ENCODE measurements at places on chromosomes 5 and 9.

DNA sequence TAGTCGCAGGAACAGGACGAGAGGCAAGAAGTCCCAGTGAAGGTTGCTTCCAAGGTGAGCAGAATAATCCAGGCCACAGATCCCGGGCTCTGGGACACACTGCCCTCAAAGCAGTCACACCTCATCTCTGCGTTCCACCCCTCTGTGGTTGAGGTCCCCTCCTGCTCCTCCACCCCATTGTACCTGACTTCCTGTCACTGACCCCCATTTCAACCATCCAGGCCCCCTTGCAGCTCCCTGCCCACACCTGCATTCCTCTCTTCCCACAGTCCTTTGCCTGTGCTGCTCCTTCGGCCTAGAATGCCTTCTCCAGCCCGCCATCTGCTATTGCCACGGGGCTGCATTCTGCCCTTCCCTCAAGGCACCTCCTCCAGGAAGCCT lies 73.5 kb downstream of the PAX5 start:
- DNase-seq: no peak

- no peak for DNase-seq
Measured at GRCh38 chr5:116377276-116378006, 197.2 kb downstream of the SEMA6A start.

GRCh38 chr5:154394307-154394706 lies 51.5 kb upstream of the SAP30L start:
- peak; percentile 32 for DNase-seq

DNA sequence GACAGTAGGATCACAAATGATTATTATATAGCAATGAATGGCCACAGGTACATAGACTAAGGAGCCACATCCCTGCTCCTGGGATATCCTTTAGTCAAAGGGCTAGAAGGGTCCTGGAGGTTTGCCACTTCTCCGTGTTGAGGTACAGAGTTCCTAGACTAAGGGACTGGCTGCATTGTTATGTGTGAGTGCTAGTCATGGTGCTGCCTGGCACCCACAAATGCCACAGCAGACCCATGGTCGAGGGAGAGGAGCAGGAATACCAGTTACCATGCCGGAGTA lies 47.4 kb downstream of the EXOSC2 start:
- no peak for DNase-seq

DNA sequence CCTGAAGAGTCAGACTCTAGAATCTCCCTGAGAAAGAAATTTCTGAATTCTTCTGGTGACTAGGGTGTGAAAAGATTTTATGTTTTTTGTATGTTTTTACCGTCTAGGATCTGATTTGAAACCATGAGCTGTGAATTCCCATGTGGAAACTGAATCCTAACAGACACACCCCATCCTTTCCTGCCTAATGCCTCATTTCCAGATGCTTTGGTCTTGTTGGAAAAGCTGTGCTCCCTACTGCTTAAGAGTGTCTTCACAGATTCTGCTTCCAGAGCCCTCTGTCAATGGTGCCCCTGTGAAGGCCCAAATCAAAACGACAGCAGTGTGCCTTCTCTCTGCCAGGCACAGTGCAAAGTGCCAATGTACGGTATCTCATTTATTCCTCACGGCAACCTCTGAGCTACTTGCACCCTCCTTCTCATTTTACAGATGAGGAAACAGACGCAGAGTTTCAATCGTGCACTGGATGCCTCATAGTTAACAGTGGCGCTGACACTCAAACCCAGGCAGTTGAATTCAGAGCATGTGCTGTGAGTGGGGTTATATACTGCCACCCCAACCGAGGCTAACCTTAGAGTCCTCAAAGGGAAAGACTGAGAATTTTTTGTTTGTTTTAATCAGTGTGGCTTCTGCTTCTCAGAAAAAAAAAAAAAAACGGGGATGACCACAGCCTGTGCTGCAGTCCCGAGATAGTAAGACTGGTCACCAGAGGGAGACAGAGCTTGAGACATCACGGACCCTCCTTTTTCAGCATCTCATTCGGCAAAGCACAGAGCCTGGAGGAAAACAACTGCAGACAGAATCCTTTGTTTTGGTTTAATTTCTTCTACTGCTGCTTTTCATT lies 188.4 kb downstream of the SNCAIP start:
- peak; percentile 39 for DNase-seq

DNA sequence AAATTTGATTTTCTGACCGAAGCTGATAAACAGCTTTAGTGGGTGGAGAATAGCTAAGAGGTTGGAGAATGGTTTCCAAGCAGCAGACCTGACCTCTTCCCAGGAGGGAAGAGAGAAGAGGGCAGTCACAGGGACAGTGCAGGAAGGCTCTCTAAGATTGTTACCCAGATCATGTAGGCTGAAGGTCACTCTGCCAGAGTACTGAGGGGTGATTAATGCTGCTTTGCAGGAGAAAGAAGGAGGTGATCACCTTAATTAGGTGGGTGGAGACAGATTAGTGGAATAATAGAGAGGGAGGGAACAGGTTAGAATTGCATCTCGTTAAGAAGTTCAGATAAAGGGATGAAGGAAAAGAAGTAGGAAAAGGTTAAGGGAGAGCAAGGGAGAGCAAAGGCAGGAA lies 440.5 kb downstream of the BRINP1 start:
- no peak for DNase-seq

DNA sequence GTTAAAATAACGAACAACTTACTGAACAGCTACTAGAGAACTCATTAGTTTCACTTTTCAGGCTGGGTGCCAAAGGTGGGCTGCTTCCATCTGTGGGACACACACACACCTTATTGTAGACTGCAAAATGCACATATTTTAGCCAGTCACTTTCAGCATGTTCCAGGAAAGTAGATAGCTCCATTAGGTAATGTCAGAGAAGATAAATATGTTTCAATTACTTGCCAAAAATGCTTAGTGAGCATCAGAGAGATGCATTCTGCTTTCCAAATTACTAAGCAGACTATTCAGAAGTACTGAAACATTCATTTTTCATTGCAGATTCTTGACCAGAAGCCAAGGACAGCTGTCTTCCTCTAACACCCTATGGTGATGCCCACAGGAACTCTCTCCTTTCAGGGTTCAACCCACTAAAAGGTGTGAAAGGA lies 56.2 kb upstream of the APC start:
- DNase-seq: no peak

DNA sequence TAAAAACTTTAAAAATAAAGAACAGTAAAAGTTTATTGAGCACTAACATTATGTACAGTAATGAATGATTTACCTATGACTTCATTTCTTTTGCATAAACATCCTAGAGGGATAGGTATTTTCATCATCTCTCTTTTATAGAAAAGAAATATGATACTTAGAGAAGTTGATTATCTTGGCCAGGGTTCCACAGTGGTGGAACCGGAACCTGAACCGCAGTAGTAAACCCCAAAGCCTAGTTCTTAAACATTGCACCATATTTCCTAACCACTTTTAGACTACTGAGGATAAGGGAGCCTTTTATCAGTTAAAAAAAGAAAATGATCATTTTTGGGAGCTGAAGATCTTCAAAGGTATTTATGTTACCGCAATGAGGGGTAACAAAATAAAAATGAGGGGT lies 205.7 kb upstream of the SGCD start:
- no peak for DNase-seq

DNA sequence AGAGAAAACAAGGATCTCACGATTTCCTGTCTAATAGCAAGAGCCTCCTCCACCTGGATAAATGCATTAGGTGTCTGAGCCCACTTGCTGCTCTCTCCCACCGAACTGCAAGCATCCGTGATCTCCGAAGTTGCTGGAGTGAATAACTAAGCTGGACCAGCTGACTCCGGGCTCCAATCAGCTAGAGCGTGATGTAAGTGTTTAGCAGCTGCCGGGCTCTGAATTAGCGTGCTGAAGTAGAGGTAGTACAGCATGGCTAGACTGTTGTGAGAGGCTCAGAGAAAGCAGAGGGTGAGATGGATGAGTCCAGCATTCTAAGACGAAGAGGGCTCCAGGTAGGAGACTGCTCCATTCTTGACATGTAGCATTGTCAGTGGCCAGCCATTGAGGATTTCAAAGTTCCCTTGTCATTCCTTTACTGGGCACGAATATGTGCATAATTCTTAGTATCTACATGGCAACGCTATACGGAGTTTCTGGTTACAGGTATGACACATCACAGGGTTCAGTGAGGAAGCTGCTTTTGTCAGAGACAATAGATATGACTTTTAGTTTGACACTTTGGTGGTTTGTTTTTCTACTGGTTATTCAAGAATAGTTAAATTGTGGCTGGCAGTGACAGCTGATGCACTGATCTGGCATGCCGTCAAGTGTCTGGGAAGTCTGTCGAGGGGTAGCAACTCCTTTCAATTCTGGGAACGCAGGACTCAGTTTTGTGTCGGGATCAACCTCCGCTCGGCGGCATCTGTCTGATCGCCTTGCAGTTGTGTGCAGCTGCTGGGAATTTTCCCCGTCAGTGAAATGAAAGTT lies 232.6 kb downstream of the MAST4 start:
- DNase-seq: peak; percentile 21

- peak; percentile 95 for DNase-seq
Measured at GRCh38 chr5:43066799-43067741, 27.0 kb upstream of the ANXA2R start.

GRCh38 chr5:172929371-172929838 lies 29.8 kb upstream of the RPL26L1 start:
- DNase-seq: no peak

- DNase-seq: no peak
Measured at GRCh38 chr9:120926397-120926928, at the start of gene TRAF1. Gene TRAF1, minus strand, starts transcription at chr9:120926796. Its CDS starts 721 bp downstream, at chr9:120926075.

GRCh38 chr9:29668732-29669131 lies 2095.5 kb upstream of the C9orf72 start:
- no peak for DNase-seq

- no peak for DNase-seq
Measured at GRCh38 chr5:59186623-59187022, 603.7 kb downstream of the RAB3C start.

DNA sequence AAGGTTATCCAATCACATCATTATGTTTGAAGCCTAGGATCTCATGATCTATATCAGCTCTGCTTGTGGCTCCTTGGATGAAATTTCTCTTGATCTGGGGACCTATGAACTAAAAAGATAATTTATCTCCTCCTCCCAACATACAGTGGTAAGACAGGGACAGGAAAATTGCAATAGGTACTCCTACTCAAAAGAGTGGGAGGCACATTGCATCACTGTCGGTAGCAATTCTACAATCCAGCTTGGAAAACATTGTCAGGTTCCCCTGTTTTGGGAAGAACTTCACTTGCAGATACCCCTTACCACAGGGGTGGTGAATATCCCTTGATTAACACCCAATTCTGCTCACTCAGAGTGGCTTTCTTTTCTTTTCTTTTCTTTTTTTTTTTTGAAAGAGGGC lies 107.7 kb downstream of the HSPA4 start:
- no peak for DNase-seq

DNA sequence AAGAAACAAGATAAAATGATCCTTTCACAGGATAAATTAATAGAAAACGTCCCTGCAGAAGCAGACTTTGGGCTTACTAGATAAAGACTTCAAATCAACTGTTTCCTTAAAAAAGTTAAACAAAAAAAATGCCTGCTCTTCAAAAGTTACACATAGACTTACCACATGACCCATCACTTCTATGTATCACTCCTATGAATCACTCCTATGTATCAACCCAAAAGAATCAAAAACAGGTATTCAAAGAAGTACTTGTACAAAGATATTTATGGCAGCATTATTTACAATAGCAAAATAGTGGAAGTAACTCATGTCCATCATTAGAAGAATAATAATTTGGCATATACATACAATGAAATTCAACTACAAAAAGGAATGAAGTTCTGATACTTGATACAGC lies 56.3 kb upstream of the PRDM9 start:
- no peak for DNase-seq

DNA sequence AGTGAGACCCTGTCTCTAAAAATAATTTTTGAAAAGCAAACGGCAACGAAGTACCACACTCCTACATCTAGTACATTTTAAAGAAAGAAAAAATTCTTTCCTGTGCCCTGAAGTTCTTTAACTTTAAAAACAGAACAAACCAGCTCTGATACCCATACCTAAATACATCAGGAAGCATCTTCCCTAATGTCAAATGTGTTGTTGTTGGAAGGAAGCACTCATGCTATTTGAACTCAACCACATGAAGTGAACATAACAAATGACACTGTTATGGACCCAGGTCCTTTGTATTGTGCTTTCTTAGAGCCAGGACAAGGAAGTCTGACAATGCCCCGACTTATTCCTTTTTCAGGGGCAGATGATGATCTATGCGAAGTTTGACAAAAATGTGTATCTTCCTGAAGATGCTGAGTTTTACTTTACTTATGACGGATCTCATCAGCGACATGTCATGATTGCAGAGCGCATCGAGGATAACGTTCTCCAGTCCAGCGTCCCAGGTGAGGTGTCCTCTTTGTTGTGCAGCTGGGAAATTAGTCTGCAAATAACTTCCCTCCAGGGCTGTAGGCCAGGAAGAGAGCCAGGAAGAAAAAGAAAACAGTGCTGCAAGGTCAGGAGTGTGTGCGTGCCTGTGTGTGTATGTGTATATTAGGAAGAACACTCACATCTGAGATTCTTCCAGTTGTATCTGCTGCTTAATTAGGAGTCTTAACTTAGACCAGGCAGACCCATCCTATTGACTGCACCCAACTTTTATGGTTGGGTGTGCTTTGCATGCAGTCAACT lies 123.7 kb downstream of the ARHGEF28 start:
- DNase-seq: no peak

- DNase-seq: no peak
Measured at GRCh38 chr9:38359297-38359653, 33.2 kb upstream of the ALDH1B1 start.

GRCh38 chr5:6495433-6496206 lies 47.0 kb downstream of the UBE2QL1 start:
- no peak for DNase-seq

DNA sequence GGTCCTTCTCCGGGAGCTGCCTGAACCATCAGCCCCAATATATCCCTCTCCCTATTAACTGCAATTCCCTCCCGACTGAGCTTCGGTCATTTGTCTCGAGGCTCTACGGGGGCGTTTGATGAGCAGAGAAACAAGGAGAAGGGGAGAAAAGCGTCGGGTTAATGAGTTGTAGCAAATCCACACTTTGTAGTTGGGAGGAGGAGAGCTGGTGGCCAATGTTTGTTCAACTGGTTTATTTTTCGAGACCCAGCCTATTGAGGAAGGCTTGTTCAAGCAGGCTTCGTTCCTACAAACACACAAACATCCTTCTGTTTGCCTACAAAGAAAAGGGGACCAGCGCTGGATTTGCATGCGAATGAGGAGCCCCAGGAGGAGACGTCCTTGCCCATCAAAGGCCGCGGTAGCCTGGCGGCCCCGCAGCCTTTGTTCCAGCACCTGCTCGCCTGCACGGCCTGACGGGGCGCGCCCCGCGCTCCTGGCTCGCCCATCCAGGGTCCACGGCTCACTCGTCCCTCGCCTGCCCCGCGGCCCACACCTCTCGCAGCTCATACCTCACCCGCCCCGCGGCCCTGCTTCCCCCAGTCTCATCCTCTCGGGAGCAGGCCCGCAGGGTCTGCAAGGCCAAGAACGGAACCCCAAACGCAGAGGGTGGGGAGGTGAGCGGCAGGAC lies 4.6 kb downstream of the FOXD1 start:
- DNase-seq: no peak

GRCh38 chr9:73152953-73153352 lies 1.3 kb downstream of the ANXA1 start:
- DNase-seq: no peak

Data from erythroblast (primary cell).